Fibroblast of villous mesenchyme (primary cell): ENCODE measurements at places on chromosomes 16 and 17. TPM values are rescaled to one million over a fixed set of nuclear protein-coding genes. Genes with fewer than 3 reads are reported as not detected.

- no peak for DNase-seq
Observed at GRCh38 chr16:79328402-79329165, 272.0 kb downstream of the MAF start.

GRCh38 chr16:55500530-55501011, 8.3 kb upstream of the LPCAT2 start:
- DNase-seq = peak; percentile 83

The ARHGAP44 gene
- 0.64 and 1.3 TPM in 2 replicates for total RNA-seq

DNA sequence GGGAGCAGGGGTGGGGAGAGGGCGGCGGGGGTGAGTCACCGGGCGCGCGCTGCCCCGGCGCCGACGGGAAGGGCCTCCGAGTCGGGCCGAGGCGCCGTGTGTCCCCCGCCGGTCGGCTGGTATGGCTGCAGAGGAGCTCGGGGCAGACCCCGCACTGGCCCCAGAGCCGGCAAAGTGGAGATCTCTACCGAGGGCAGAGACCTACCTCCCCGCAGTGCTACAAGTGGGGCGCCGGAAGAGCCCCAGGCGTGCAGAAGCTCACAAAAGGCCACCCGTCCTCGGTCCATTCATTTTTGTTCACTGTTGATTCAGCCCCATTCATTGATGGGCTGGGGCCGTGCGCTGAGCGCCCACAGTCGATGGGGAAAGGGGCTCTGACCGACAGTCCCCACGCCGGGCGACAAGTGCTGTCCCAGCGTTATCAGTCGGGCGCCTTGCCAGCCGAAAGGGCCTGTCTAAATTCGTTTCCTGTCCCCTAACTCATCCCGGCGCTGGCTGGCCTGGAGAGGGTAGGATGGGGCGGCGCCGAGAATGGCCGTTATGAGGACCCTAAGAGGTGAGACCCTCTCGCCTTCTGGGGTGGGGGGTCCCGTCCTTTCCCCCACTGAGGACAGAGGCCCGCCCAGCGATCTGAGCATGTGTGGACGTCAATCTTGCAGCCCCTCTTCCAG, 709 bp upstream of the ENO3 start:
- peak; percentile 37 for DNase-seq

The C17orf75 gene
- 14.8 and 18.6 TPM in 2 replicates for total RNA-seq

The CSH1 gene
- total RNA-seq = not detected in 2 replicates

DNA sequence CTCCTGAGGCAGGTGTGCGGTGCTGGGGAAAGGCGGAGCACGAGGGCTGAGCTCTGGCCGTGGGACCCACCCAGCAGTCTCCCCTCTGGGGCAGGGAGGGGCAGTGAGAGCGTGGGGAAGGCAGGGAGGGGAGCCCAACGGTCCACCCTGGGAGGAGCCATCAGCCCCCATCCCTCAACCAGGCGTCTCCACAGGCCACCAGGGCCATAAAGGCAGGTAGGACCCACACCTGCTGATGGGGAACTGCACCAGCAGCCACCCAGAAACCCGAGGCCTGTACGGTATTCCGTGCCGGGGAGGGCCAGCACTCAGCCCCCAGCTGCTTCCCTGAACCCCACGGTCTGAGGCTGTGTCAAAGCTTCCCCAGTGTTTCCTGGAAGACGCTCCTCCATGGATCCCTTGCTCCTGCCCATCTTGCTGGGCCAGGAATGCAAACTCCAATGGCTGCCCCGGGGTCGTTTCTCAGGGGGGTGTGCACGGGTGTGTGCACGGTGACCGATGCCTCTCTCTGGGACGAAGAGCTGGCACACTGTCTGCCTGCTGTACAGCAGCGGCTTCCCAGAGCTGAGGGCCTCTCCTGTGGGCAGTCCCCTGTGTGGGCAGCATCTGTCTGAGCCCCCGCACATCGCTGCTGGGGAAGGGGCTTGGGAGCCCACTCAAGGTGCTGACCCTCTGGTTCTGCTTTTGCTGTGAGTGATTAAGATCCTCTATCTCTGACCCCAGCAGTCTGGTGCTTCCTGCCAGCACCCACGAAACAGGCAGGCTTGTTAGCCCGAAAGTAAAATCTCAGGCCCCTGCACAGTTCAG, 17.2 kb upstream of the METRNL start:
- no peak for DNase-seq

DNA sequence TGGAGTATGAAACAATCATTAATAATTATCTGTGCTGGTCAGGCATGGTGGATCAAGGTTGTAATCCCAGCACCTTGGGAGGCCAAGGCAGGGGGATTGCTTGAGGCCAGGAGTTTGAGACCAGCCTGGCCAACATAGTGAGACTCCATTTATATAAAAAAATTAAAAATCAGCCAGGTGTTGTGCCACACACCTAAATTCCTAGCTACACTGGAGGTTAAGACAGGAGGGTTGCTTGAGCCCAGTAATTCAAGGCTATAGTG, 28.9 kb upstream of the PRKCA start:
- no peak for DNase-seq

DNA sequence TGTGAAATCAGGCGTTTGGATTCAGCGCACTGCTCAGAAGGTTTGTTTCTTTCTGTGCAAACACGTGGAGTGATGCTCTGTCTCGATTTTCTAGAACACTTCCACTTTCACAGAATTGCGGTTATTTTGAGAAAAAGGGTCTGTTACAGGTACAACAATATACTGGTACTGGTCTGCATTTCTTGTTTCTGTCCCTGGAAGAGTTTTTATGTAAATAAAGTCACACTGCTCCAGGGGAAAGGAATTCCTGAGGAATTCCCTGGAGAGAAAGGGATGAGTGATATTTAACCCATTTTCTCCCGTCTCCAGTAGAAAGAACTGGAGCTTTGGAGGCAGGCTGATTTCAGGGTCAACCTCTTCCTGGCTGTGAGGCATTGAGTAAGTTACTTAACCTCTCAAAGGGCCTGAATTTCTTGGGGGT, 16.2 kb upstream of the RMI2 start:
- peak; percentile 40 for DNase-seq

GRCh38 chr16:2497116-2497630, 16.6 kb upstream of the ATP6V0C start:
- DNase-seq = peak; percentile 36

The SLC5A2 gene
- under 0.01 TPM in 2 replicates for total RNA-seq

DNA sequence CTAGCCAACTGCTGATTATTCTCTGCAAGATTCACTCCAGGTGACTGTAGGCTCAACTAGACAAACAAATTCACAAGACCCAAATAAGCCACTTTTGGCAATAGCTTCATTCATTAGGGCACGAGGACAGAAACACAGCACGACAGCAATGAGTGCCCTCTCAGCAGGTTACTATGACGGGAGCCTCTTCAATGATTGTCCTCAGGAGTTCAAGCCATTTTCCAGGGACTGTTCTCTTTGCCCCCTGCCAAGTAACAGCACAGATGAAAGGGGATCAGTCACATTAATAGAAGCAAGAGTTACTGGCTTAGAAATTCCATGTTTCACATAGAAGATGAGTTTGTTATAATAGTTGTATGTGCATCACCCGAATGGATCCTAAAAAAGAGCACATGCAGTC, 712.2 kb downstream of the CDH8 start:
- no peak for DNase-seq

GRCh38 chr17:32993977-32994376, 2.3 kb downstream of the SPACA3 start:
- DNase-seq = no peak

DNA sequence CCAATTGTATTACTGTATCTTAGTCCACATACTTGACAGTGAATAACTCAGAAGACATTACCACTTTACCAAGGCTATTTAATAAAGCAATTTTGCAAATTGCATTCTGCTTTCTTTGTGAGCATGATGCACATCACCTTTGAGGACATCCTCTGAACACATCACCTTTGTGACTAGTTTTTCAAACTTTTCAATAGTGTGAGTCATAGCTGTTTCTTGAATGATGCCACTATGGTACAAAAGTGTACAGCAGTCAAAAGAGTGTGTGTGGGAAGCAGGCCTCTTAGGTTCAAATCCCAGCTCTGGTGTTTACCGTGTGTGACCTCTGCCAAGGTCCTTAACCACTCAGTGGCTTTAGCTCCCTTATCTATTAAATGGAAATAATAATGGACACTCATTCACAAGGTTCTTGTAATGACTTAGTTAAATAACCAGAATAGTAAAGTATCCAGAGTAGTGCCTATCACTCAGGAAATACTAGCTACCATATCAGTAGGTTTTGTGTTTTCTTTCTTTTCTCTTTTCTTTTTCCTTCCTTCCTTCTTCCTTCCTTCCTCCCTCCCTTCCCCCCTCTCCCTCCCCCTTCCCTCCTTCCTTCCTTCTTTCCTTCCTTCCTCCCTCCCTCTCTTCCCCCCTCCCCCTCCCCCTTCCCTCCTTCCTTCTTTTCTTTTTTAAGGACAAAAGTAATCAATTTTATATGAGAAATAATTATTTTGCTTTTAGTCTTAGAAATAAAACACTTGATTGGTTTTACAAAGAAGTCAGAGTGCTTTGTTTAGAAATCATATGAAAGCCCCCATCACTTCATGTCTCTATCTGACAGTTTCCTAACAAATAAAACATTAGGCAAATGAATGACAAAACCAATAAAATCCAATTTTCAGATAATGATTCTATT, 178.9 kb downstream of the MYO1D start:
- DNase-seq = no peak

The CDH8 gene
- 0.32 TPM in 1 of 2 replicates, not detected in the other for total RNA-seq

DNA sequence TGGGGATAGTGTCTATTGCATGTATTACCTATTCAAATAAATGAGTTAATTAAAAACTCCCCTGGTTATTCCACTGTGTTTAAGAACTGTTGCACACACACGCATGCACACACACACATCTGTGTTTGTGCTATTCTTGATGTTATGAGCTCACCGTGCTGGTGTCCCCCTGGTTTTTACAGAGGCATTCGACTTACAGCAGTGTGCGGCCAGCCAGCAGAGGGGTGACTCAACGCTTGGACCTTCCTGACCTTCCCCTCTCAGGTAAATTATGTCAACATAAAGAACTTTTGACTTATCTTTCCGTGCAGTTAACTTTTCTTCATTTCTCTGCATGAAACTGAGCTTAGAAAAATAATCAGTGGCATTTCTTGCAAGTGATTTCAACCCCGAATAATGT, 214.0 kb downstream of the LGALS9B start:
- DNase-seq = no peak

The BEAN1 gene
- total RNA-seq = under 0.01 and 0.32 TPM in 2 replicates

The OR3A3 gene
- not detected in 2 replicates for total RNA-seq

GRCh38 chr16:29994600-29995323, 655 bp downstream of the HIRIP3 start:
- peak; percentile 41 for DNase-seq

DNA sequence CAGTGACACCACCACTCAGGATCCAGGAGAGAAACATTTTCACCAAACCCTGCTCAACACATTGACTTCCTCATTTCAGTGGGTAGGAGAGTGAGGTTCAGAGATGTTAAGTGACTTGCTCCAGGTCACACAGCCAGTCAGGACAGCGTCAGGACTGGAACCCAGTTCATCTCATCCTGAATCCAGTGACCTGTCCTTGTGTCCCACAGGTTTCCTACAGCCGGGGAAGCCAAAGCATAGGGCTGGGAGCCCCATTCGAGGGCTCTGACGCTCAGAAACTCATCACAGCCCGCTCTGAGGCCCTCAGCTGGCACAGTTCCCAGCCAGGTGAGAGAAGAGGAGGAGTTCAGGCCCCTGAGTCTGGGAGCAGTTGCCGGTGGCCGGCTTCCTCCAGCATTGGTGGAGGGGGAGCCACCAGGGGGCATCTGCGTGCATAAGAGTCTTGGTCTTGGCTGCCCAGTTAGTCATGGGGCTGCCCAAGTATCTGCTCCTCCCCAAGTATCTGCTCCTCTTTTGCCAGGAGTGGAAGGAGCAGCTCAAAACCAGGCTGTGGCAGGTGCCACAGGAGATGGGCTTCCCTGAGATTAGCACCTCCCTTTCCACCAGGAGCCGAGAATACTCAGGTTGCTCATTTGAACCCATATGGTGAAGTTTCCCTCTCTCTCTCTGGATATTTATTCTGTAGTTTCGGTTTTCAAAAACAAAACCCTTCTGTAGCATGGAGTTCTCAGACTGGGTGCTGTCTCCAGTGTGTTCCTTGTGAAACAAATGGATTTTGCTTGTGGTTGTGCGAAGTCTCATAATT, 56.0 kb downstream of the TNFRSF13B start:
- DNase-seq = peak; percentile 35

- no peak for DNase-seq
Observed at GRCh38 chr17:4676791-4677190, 27.1 kb downstream of the PELP1 start.

GRCh38 chr17:57556320-57556719, 188.8 kb downstream of the CCDC182 start:
- no peak for DNase-seq

DNA sequence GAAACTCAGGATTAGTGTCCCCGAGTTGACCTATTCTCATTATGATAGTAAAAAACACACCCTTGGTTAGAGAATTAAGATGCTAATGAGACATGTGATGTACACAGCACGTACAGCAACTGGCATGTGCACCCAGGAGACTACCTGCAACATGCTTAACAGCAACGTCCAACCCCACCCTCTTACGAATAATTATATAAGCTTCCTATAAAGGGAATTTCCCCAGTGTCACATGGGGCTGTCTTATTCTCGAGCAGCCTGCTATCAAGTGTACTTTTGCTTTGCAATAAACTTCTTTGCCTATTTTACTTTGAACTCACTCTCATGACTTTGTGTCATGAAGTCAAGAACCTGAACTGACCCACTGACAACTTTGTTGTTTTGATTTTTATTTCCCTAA, 62.4 kb upstream of the PMFBP1 start:
- no peak for DNase-seq

The PYDC1 gene
- total RNA-seq = not detected in 2 replicates

The CSF3 gene
- total RNA-seq = 0.97 and 4.3 TPM in 2 replicates
